ENCODE measurements at places on chromosomes 7 and 10.

- no peak for DNase-seq
These were observed 20.0 kb downstream of the HYAL4 start for GRCh38 chr7:123864966-123865365.

DNA sequence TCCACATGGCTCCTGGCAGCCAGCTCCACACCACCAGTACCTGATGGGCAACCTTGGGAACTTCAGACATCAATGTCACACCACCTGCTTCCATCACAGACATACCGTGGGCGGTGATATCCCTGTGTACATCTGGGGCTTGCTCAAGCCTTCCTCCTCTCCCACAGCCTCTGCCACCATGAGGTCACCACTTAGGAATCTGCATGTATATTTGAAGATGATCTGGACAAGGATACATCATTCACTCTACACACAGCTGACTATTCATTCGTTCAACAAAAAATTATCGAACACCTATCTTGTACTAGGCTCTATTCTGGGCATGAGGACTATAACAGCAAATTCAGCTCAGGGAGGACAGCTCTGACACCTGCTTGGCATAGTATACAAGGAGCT is 6.8 kb downstream of the DLG5 start:
- no peak for DNase-seq

- no peak for DNase-seq
These were observed 115.8 kb upstream of the ITGB1 start for GRCh38 chr10:33073641-33074415.

GRCh38 chr10:35451151-35452016 is 115.1 kb downstream of the CCNY start:
- DNase-seq, result no peak

DNA sequence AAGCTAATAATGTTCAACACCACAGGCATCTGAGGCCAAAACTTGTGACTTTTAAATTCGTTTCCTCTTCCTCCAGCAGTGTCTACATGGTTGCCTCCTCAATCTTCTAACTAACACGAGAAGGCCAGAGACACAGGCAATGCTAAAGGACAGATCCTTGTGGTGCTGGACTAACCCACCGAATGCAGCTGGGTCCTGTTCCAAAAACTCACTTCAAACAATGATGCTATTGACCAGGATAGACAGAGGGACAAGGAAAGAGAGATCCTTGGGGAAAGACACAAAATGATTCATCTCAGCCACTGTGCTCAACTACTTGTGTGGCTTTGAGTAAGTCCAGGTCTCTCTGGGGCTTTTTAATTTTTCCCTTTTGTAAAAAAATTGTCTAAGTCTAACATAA is 107.6 kb downstream of the KCNMA1 start:
- no peak for DNase-seq

DNA sequence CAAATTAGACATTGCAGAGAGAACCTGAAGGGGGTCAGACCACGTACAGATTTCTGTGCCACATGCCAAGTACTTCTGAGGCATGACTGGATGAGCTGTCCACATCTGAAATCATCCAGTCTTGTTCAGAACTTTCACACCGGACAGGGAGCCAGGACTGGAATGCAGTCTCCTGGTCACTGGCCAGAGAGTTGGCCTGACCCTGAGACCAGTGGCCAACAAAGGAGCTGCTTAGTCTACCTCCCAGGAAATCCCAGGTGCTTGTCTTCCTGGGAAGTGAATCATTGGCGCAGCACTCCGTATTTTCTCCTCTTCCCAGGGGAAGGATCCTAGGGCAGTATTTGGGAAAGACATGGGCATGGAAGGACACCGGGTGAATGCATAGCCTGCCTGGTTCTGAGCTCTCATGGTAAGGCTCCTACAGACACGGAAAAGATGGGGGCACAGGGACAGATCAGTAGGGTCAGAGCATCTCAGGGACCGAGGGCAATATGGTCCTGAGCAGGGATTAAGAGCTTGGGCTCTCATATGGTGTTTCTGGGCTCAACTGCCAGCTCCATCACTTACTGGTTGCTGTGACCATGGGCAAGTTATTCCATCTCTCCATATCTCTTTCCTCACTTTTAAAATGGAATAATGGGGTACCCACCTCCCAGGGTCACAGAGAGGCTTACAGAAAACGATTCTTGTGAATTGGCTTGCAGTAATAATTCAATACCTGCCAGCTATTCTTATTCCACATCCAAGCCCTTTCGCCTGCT is 1.3 kb upstream of the SCD start:
- no peak for DNase-seq

DNA sequence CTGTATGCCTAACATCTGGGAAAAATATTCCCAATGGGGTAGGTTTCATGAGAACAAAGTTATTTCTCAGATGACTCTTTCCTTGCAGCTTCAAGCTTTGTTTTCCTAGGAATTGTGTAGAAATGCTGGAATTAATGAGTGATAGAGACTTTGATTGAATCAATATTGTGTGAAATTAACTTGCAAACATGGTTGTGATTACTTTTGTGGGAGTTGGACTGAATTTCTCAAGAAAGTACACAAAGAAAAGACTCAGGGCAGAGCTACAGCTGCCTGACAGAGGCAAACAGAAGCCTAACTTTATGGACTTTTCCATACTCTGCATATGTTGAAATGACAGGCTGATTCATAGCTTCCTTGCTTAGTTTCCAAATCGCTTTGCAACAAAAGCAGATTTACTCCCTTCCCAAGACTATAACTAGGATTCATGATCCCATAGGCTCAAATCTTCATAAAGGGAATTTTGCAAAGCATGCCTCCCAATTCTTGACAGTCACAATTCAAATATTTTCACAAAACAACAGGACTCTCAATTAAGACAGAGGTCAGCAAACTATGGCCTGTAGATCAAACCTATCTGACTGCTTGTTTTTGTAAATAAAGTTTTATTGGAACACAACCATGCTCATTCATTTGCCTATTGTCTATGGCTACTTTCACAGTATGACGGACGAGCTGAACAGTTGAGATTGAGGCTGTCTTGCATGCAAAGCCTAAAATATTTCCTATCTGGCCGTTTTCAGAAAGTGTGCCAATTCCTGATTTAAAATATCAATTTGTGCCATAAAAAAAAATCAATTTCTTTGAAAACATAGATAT is 27.6 kb downstream of the NRP1 start:
- no peak for DNase-seq

GRCh38 chr10:71812016-71812912 is 38.8 kb downstream of the PSAP start:
- DNase-seq, result no peak

DNA sequence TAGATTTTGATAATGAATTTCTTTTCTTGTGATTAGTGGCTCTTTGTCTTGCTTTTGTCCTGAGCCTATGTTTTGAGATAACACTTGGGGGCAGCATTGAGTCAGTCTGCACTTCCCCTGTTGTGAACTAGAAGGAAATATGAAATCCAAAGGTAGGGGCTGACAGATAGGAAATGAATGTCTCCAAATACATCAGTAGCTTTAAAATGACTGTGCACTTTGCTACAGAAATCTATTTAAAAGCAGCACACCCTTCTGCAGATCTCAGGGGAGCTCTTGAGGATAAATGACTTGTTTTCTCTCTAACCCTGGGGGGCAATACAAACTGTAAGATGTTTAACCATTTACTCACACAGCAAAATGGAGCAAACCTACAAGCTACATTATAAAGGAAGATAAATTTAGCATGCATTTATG is 176.0 kb upstream of the MYO3A start:
- no peak for DNase-seq

All from cortex of kidney (tissue), 1 donor.